Putamen (tissue), 1 donor: ENCODE measurements at places on chromosomes 6 and 20.
A peak's percentile ranks its signal among the peaks of the same experiment; 100 is the strongest.

DNA sequence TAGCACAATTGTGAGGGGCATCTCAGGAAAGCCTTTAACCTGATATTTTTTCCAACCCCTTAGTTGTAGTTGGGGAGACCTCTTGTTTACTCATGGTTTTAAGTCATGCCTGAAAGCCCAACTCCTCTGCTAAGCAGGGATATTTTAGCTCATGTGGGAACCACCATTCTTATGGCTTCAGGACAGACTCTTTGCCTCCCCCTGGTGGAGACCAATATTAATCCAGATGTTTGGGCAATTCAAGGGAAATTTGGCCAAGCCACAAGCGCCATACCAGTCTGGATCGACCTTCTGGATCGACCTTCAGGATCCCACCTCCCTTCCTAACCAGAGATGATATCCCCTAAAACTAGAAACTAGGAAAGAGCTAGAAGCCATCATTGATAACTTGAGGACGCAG is 211.2 kb downstream of the C6orf118 start:
- no peak for DNase-seq

- DNase-seq = no peak
These were observed 136.9 kb upstream of the SLC22A16 start for GRCh38 chr6:110613356-110613755.

- no peak for DNase-seq
These were observed 98.7 kb downstream of the COL21A1 start for GRCh38 chr6:56148488-56149186.

DNA sequence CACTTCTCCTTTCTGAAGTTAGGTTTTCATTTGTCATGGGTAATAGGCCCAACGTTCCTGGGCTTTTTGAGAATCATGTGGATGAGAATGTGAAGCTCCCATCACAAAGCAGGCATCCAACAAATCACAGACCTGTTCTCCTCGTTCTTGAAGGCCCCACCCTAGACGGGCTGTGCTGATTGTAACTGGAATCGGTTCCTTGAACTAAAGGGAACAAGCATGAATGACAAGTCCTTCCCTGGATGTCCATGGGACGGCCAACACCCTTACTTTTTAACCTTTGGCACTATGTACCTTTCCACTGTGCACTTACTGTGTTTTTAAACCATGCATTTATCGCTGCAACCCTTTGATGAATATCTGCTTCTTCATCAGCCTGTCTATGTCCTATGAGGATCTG is 438.2 kb downstream of the CD83 start:
- no peak for DNase-seq

DNA sequence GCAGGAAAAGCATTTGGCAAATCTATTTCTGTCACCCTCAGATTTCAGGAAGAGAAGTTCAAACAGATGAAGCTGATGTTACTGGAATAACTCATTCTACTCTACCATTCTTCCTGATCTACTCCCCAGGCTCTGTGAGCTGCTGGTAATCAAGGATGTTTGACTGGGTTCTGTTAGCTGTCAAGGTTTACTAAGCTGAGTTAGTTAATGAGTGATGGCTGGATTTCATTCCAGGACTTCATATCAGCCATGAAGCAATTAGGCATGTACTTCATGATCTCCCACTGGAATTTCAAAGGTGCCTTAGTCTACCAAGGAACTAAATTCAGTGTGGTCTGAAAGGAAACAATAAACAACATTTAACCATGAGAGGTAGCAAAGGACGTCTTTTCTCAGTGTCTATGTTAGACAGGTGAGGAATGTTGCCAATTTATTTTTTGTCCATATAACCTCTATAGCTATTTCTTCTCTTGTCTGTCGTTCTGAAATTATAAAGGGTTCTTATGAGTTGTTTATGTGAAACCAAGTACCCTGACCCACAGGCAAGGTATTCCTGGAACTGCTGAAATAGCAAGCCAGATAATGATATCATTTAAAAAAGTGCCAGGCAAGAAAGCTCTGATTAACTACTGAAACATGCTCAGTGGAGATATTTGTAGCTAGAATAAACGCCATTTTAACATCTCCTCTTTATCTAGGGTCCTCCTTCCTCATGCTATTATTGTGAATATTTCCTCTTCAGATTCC is 112.9 kb downstream of the BACH2 start:
- no peak for DNase-seq

DNA sequence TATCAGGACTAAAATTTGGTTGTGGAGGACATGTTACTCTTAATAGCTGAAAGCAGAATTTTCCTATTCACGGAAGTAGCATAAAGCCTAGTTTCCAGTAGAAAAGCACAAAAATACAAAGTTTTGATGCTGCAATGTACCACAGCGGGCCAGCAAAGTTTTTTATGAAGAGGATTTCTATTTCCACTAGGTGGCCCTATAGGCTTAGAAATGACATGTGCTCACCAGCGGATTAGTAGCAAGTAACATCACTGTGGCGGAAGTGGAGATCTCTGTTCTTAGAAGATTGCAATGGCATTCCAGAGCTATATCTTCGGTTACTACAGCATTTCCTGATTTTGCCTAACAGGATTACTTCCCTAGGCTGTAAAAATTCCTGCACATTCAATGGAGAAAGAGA is 1219.0 kb upstream of the EYS start:
- no peak for DNase-seq

DNA sequence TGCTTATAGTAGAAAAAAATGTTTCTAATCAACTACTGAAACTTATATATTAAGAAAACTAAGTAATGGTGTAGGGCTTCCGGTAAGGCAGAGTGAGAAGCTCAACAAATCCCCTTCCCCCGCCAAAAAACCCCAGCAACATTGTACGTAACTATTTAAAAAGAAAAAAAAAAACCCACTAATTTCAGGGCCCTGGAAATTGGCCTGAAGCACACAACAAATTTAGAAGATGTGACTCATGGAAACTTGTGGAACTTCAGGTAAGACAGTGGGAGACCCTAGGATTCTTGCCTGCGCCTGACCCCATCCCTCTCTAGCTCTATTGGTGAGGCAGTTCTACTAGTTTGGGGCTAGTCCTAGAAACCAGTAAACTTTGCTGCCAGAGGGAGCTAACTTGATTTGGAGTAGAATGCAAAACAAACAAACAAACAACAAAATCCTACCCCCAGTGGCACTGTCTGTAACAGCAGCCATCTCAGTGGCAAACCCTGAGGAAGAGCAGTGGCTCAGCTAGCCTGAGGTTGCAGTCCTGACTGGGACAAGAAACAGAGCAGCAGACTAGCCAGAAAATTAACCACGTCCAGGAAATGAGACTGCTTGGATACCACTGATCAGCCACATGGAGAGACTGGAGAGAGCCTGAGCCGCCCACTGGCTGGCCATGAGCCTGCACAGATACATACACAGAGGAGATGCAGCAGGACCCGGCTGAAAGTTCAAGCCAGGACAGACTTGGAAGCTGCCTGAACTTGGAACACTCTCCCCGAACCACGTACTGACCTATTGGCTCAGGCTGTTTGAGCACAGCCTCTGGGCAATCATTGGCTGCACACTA is 135.1 kb downstream of the TBXT start:
- no peak for DNase-seq

GRCh38 chr20:16526433-16527380 is 46.5 kb downstream of the KIF16B start:
- no peak for DNase-seq

- DNase-seq = no peak
These were observed 273.0 kb downstream of the ADGB start for GRCh38 chr6:146871611-146872425.

- no peak for DNase-seq
These were observed 38.7 kb upstream of the POU5F1 start for GRCh38 chr6:31209137-31209536.

DNA sequence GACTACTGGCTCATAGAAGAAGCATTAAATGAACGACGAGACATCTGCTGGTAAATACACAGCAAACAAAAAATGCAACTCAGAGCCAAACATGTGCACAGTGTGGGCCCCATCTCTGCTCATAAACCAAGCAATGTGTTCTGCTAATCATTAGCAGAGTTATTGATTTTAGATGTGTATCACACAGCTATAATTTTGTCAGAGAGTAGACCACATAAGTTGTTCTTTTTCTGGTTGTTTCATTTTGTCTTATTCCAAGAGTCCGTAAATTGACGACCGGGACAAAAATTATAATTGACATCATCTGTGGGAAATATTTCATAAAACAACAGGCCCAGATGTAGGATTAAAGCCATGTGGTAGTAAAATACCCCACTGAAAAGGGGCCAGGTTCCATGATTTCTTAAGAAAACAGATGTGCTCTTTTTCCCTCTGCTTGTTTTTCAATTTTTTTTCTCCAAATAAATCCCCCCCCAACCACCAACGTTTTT is 423.6 kb downstream of the HAO1 start:
- DNase-seq = no peak

DNA sequence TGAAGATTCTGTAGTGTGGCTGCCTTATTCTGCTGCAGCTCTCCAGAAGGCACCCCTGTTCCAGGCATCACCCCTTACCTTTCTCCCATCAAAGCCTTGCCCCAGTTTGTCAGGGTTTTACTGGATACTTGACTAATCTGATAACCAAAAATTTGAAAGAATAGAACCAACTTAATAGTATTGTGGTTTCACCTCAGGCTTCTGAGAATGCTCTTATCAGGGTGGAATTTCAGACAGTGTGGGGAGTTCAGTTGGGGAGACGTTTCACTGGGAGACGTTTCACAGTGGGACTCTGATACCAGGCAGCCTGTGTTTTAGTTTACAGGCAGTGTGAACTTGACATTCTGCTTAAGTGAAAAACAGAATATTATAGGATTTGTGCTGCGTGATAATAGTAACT is 50.5 kb downstream of the SCAND1 start:
- DNase-seq = no peak

GRCh38 chr6:160088069-160088783 is 33.4 kb upstream of the SLC22A1 start:
- DNase-seq = peak; percentile 47

GRCh38 chr6:62805431-62805830 is 405.8 kb upstream of the FKBP1C start:
- DNase-seq = no peak

DNA sequence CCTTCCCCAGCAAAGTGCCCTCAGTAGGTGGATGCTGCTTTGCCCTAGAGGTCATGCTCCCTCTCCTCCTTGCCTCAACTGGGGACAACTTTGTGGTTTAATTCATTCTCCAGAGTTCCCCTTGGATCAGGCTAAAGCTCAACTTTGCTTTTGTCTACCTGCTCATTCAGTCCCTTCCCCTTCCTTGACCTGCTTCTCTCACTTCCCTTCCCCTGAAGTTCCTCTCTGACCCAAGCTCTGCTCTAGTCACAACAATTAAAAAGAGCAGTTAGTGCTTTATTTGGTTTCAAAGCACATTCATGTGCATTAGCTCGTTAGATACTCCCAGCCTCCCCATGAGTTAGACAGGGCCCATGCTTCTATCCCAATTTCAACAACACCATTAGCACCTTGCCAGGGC is 71.3 kb downstream of the DZANK1 start:
- DNase-seq = no peak

DNA sequence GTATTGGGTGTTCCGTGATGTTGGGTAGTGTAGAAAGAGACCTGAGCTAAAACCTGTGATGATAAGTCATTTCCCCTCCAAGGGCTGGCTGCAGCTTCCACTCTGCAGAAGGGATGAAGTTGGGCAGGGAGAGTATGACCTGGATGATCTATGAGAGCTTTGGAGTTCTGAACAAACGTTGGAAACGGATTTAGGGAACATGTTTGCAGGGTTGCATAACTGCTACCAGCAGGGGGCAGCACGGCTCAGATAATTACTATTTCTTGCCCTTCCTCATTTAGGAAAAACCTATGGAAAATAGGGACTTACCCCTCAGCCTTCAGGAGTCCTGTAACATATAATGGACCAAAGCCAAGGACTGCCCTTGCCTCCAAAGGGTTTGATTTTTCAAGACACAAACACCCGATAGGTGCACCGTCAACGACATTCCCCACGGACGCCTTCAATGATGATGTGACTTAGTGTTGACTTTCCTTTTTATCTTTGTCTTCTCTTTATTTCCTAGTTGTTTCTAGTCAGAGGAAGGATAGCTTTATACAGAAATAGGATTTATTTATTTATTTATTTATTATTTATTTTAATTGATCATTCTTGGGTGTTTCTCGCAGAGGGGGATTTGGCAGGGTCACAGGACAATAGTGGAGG is 164.9 kb upstream of the SASH1 start:
- DNase-seq = peak; percentile 46

DNA sequence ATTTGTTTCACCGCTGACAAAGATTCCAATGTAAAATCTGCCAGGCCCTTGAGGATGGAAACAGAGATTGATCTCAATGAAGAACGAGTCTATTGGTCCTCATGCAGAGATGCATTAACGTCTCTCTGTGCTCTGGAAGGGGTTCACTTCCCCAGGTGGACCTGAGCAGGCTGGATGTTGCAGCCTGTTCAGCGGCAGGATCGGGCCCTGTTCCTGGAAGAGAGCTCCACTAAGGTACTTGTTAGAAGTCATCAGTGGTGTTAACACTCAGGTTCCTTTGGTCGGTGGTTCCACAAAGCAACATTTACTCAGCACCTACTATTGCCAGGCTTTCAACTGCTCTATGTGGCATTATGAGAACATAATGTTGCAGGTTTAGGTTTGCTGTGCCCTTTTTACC is 107.5 kb downstream of the TCP11 start:
- DNase-seq = no peak

DNA sequence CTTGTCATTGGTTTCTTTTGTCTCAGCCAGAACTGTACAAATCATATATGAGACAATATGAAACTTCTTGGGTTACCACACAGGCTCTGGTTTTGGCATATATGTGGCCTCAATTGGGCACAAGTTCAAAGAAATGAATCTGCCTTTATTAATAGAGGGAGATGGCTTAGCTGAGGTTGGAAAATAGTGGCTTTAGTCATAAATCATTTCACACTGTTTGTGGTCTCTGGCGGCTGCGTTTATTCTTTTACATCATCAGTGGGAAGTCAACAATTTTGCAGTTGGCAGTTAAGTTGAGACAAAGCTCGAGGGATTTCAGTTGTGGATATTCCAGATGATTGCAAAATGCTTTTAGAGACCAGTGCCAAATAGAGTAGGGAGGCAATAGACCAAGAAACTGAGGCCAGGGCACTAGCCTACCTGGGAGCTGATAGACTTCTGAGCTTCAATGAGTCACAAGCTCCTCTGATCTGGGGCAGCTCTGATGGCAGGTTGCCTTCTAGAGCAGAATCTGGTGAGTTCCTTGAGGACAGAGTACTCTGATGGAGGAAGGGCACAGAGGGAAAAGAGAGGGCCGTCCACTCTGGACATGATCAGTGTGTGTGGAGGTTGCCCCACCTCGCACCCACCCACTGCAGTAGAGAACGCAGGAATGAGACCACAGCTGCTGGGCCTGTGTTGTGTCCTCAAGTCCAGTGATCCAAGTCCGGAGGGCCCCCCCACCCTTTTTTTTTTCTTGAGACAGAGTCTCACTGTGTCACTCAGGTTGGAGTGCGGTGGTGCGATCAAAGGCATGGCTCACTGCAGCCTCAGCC is 73.5 kb downstream of the ARMC2 start:
- no peak for DNase-seq
